ENCODE measurements at places on chromosomes 12 and 14. TPM values are rescaled to one million over a fixed set of nuclear protein-coding genes. Genes with fewer than 3 reads are reported as not detected.

GALNT4 gene
- 4.1 TPM for total RNA-seq

PPHLN1 gene
- 104 TPM for total RNA-seq

HOXC12 gene
- not detected for total RNA-seq

RARG gene
- total RNA-seq = 5.0 TPM

EXOC3L4 gene
- total RNA-seq = not detected

TMEM233 gene
- not detected for total RNA-seq

PLXNC1 gene
- total RNA-seq = 65.4 TPM

SCFD1 gene
- 228 TPM for total RNA-seq

IL22 gene
- total RNA-seq = not detected

Measured in parietal lobe (tissue), 2 donors.